ENCODE measurements at places on chromosomes 6 and 20.

DNA sequence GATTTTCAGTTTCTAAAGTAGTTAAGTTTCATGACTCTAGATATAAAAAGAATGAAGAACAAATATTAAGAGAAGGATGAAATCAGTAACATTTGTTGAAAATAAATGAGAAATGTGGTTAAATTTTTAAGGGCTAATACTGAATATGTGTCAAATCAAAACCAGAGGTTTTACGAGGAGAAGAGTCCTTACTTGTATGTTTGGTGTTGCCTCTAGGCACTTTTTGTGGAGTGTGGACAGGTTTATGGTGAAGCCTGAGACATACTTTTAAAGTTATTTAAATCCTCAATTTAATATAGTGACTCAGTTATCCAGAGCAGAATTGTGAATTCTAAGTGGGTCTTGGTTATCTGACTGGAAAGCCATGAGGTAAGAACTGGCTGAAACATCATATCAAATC, 68.7 kb downstream of the COL19A1 start:
- no peak for DNase-seq

DNA sequence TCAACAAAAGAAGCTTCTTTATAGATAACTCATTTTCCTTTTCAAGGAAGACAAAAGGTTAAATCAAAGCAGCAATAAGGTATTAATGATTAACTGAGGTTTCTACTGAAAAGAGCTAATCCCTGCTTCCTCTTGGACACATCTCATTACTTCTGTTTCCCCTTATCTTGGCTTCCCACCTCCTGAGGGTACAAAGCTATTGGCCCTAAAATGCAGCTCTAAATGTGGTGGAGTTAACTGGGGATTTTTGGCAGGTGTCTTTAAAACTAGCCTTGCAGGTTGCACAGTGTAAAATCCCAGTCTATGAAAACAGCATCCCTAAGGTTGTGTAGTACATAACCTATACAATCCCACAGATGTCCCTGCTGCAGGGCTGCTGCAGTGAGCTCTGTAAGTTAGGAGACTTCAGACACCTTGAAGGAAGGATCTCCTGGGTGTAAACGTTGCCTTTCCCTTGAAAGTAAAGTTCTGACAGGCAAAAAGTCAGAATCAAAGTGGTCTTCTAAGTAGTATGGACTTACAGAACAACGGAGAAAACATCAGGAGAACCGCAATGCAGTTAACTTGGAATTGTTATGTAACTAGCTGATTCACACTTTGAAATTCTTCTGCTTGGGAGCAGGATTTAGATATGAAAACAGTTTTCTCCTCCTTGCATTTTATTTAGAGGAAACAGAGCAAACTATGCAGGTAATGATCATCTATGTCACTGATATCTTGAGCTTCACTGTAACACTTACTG, 71.7 kb upstream of the TRAF3IP2 start:
- no peak for DNase-seq

GRCh38 chr6:24990236-24990845, 54.6 kb upstream of the RIPOR2 start:
- DNase-seq, result no peak

GRCh38 chr6:13557841-13558240, 16.6 kb upstream of the SIRT5 start:
- DNase-seq, result no peak

GRCh38 chr6:42350911-42351310, 100.8 kb downstream of the TRERF1 start:
- DNase-seq, result no peak

DNA sequence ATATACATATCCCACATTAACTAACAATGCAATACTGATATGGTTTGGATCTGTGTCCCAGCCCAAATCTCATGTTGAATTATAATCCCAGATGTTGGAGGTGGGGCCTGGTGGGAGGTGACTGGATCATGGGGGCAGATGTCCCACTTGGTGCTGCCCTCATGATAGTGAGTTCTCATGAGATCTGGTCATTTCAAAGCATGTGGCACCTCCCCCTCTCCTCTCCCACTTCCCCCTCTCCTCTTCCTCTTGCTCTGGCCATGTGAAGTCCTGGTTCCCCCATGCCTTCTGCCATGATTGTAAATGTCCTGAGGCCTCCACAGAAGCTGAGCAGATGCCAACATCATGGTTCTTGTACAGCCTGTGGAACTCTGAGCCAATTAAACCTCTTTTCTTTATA, 71.2 kb downstream of the FYN start:
- DNase-seq, result peak; percentile 57

GRCh38 chr20:8774412-8774811, 294.5 kb upstream of the PLCB4 start:
- no peak for DNase-seq

- no peak for DNase-seq
These were observed 284.5 kb upstream of the GJE1 start for GRCh38 chr6:141848029-141848890.

DNA sequence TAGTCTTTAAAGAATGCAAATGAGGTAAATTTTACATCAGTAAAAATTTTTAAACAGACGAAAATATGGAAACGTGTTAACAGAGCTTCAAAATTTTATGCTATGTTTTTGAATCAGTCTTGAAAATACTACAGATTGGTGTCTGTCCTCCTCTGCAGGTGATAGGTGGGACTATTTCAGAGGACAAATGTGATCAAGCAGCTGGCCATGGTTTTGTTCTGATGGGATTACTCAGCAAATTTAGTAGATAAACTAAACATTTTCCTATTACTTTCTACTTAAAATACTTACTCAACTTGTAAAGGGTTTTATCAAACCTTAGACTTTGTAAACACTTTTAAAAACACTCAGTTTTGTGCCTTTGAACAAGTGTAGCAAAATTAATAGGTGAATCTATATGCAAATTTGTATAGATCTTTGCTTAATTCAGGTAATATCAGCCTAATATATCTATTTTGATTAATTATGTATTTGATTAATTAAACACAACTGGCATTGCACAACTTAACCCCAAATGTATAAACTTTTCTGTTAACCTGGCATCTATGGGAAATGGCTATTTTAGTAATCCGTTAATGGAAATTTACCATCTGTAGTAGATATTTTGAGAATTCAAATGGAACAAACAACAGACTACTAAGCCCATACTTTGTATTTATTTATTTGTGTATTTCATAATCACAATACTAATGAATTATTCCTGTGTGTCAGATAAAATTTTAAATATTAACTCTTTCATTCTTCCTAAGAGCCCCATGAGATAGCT, 22.5 kb downstream of the ADGRB3 start:
- no peak for DNase-seq

DNA sequence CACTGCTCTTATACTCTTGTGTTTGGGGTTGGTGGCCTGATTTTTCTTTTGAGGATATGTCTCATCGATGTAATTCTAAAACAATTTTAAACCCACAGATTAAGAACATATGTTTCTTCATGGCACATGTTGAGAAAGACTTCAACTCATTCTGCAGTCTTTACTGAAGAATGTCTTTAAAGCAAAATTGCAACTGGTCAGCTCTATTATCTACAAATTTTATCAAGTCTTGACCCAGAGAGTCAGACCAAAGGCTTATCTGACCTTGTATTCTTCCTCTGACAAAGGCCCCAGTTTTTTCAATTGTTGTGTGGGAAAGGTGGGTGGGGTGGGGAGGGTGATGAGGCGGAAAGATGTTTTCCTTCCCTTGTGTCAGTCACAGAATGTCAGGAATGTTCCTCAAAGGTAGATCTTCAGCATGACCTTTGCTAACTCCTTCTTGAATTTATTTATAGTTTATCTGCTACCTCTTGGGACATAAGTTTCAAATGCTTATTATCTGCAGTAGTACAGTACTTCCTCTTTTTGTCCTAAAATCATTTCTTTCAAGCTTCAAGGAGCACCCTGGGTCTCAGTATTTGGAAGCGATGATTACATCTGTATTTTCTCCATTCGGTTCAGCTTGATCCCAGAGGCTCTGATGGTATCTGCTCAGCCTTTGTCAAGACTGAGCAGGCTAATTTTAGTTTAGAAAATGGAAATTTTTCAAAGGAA, 63.2 kb upstream of the TIAM2 start:
- no peak for DNase-seq

DNA sequence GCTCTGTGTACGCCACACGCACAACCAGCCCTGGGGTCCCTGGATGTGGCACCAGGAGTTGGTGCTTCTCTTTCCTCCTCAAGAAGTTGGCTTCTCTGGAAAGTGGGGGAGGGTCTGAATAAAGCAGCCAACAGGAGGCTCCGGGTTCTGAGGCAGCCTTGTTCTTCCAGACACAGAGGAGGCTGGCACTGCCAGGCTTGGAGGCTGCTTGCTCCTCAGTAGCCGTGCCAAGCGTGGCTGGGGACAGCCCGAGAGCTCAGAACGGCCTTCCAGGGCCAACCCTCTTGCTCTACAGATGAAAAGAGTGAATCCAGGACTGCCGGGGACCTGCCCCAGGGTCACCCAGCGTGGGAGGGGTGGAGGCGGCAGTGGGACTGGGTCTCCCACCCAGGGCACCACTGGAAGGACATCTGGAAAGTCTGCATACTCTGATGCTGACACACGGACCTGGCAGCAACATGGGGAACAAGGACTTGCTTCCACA, 70.4 kb downstream of the SLC22A23 start:
- DNase-seq, result no peak

DNA sequence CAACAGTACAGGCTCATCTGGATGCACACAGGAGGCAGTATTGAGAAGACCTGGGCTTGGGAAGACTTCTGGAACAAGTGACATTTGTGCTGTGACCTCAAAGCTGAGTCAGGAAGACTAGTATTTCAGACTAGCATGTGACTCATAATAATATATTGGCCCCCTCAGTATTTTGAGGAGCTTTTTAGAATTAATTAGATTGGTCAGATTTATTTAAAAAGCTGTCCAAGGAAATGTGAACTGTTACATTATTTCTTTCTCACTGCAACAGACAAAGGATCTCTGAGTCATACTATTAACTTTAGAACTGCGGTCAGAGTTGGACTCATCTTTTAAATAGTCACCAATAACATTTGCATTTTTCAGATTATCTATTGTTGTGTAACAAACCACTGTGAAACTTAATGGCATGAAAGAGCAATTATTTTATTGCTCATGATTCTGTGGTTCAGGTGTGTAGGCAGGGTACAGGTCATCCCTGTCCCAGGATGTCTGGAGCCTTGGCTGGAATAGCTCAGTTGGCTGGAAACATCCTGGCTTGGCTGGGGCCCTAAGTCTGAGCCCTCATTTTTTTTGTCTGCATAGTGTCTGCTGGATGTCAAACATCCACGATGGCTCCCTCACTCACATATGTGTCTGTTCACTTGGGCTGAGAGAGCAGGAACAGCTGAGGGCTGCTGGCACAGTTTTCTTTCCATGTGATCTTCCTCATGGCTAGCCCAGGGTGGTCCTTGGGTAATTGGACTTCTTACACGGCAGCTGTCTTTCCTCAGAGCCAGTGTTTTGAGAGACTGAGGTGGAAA, 46.9 kb downstream of the MAP3K4 start:
- DNase-seq, result peak; percentile 7

- no peak for DNase-seq
These were observed 177.0 kb downstream of the TENT5A start for GRCh38 chr6:81575442-81575841.

GRCh38 chr6:83273596-83273995, 80.4 kb downstream of the RWDD2A start:
- DNase-seq, result no peak

GRCh38 chr6:161761966-161762365, 488.1 kb upstream of the AGPAT4 start:
- no peak for DNase-seq

GRCh38 chr20:2280082-2280481, 15.7 kb upstream of the TGM3 start:
- peak; percentile 46 for DNase-seq

GRCh38 chr20:1775117-1775516, 117.5 kb upstream of the SIRPG start:
- no peak for DNase-seq

DNA sequence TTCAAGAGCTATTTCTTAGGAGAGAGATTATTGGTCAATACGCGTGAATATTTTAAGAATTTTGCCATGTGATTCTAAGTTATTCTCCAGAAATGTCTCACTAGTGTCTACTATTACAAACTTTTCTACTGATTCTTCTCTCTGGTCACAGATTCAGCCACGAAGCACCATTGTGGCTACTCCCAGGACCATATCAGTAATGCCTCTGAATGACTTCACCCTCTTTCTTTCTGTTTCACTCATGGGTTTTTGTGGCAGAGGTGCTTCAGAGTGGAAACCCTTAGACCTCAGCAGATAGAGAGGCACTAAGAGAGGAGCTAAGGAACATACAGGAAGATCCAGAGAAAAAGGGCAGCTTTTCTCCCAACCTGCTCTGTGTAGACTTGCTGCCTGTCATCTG, 211.3 kb downstream of the CBLN4 start:
- no peak for DNase-seq

DNA sequence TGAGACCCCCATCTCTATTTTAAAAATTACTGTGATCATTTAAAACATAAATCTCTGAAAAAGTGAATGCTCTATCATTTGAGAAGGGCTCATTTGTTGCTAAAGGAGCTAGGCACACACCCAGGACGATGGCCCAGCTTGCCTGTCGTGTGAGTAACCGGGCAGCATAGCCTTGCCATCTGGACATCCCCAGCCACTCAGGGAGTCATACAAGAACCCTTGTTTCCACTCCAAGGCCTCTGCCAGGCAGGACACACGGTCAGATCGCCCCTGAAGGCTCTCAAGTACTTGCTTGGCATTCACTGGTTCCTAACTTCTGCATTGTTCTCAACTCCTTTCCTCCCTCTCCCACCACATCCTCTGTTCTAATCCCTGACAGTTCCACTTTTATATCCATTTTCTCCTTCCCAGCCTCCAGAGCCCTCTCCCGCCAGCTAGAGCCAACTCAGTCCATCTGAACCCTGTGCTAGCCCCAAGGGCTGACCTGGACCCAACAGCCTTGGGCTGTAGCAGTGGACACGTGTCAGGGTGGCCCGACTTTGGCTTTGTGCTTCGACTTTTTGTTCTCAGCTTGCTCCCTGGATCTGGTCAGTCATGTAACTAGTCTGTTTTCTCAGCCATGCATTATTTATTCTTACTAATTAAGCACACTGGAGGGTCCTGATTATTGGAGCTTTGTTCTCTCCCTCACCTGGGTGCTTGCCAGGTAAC, 15.7 kb upstream of the EZR start:
- DNase-seq, result no peak

- no peak for DNase-seq
These were observed 6.8 kb downstream of the HDDC2 start for GRCh38 chr6:125294925-125295324.

DNA sequence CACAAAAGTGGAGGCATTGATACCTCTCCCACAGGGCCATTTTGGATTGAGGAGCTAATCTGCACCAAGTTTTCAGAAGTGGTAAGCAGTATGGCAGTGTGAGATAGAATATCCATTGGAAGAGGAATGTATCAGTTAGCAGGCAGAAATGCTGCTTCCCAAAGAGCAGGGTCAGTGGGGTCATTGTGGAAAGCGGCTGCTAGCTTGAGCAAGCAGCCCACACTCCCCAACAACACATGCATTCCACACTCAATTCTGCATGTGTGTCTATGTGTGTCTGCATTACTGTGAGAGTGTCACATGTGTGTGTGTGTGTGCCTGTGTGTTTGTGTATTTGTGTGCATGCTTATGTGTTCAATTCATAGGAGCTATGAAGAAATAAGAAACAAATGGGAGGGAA, 190.9 kb upstream of the FOXA2 start:
- DNase-seq, result no peak

GRCh38 chr20:43583982-43584432, 6.7 kb upstream of the IFT52 start:
- peak; percentile 10 for DNase-seq

GRCh38 chr20:37413023-37413334, 67.0 kb downstream of the SRC start:
- no peak for DNase-seq

GRCh38 chr6:158897236-158897635, 78.1 kb upstream of the EZR start:
- no peak for DNase-seq

GRCh38 chr20:48262466-48262865, 477.2 kb upstream of the SULF2 start:
- DNase-seq, result no peak
